Left colon (tissue), 2 donors: ENCODE measurements at places on chromosomes 7 and 10. TPM values are rescaled to one million over a fixed set of nuclear protein-coding genes. Genes with fewer than 3 reads are reported as not detected.

The ADGRA1 gene
- not detected for total RNA-seq

The ETV1 gene
- 2.8 TPM for total RNA-seq

The FFAR4 gene
- total RNA-seq = 44.4 TPM

The TAS2R5 gene
- total RNA-seq = 1.0 TPM

The EPHB6 gene
- total RNA-seq = 1.2 TPM

The ZNF804B gene
- total RNA-seq = not detected

GRCh38 chr7:34928052-34928451, 109.2 kb downstream of the DPY19L1 start:
- no peak for DNase-seq

DNA sequence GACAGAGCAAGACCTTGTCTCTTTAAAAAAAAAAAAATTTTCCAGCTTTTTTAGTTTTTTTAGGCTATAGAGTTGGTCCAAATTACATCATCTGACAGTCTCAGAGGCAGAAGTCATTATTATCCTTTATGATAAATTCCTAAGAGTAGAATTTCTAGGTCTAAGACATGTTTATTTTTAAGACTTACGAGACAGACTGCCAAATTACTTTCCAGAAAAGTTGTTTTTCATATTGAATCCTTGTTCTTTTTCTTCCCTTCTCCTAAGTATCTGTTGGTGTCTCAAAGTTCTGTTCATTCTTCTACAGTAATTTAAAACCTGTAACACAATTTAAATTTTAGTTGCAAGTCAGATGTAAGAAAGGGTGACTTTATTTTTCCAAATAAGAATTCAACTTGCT, 421.4 kb downstream of the GALNT17 start:
- DNase-seq = no peak

- no peak for DNase-seq
These were observed 9.3 kb upstream of the NRBF2 start for GRCh38 chr10:63123727-63124362.

DNA sequence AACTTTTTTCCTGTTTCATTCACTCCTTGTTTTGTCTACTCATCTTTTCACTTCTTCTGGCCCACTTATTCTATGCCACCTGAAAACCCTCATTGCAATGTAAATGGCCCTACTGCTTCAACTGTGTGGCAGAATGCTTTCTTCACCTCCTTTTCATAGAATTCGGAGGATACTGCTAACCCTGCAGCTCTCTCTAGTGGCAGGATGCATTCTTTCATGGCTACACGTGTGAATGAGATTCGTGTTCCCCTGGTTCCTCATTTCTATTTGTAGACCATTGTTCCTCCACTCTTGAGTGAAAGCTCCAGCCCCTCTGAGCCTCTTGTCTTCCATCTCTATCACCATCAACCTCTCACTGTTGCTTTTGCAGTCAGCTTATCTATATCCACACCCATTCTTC, 20.9 kb upstream of the CYP26C1 start:
- DNase-seq = no peak

GRCh38 chr7:93015101-93015778, 102.5 kb downstream of the SAMD9 start:
- DNase-seq = no peak

DNA sequence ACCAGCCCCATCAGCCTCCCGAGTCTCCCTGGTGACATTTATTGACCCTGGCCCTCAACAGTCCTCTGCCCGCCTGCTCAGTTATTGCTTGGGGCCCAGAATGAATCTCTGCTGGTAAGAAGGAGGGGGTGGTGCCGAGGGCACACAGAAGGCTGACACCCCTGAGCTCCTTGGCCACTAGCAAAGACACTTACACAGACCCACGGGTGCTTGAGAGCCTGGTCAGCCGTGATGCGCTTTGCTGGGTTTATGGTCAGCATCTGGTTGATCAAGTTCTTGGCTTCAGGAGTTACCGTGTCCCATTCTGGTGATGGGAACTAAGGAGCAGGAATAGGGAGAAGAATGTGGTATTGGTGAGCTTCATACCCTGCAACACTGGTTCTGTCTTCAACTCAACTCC, 27.3 kb downstream of the CAMK2G start:
- no peak for DNase-seq

DNA sequence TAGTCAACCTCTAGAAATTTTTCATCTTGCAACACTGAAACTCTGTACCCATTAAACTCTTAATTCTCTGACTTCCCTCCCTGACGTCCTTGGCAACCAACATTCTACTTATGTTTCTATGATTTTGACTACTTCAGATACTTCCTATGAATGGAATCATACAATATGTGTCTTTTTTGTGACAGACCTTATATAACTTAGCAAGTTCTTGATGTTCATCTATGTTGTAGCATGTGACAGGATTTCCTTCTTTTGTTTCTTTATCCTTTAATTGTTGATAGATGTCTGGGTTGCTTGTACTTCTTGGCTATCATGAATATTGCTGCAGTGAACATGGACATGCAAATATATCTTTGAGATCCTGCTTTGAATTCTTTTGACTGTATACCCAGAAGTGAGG, 240.8 kb downstream of the ADK start:
- no peak for DNase-seq

- no peak for DNase-seq
These were observed 62.0 kb downstream of the CCNY start for GRCh38 chr10:35398355-35398754.

GRCh38 chr7:101162551-101163278, 2.7 kb downstream of the VGF start:
- peak; percentile 56 for DNase-seq

- DNase-seq = peak; percentile 28
These were observed 28.1 kb upstream of the RPA3 start for GRCh38 chr7:7746458-7746857.

- DNase-seq = no peak
These were observed 133.6 kb downstream of the CUBN start for GRCh38 chr10:16995867-16996529.

GRCh38 chr10:2019281-2019680, 282.0 kb upstream of the ADARB2 start:
- DNase-seq = no peak

GRCh38 chr7:37198906-37199485, 249.7 kb downstream of the ELMO1 start:
- peak; percentile 59 for DNase-seq

- DNase-seq = no peak
These were observed 56.2 kb downstream of the CRPPA start for GRCh38 chr7:16365177-16365576.

- DNase-seq = no peak
These were observed 79.3 kb downstream of the CSTF2T start for GRCh38 chr10:51620131-51620530.

DNA sequence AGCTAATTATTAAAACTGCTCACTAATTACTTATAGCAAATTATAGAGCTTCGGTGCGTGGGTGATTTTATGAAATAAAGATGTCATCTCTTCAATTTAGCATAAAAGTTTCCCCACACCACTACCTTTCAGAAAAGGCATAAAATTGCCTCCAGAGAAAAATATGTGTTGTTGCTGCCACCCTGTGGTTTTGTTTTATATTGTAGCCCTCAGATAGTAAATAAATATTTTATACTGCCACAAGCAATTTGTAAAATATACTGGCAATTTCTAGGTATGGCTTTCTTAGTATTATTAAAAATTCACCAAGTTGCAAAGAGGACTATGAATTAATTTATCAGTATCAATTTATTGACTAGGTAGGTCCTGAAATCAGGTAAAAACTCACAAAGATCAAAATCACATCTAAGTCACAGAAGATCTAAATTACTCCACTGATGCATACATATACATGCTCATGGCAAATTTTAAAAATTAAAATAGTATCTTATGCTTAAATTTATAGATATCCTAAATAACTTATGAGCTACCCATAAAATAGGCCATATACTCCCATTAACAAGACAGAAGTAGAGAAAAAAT, 26.5 kb downstream of the ASNS start:
- no peak for DNase-seq

- no peak for DNase-seq
These were observed 44.4 kb downstream of the SLC35G1 start for GRCh38 chr10:93938140-93938539.

DNA sequence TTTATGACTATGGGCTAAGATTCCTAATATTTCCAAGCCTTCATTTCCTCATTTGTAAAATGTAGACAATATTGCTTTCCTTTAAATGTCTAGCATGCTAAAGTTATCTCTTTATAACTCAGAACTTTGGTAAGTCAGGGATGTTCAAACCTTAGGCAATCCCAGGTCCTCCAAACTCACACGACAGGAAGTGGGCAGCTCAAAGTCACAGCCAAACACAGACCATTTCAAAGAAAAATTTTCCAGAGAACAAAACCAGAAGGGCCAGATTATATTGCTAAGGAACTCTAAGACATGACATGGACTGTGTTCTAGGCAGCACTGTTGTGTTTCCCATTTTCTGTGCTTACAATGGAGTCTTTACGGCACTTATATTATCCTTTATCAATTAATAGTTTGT, 87.8 kb upstream of the DYNC1I1 start:
- DNase-seq = no peak

- DNase-seq = no peak
These were observed 87.8 kb upstream of the LRRTM3 start for GRCh38 chr10:66837990-66838389.

DNA sequence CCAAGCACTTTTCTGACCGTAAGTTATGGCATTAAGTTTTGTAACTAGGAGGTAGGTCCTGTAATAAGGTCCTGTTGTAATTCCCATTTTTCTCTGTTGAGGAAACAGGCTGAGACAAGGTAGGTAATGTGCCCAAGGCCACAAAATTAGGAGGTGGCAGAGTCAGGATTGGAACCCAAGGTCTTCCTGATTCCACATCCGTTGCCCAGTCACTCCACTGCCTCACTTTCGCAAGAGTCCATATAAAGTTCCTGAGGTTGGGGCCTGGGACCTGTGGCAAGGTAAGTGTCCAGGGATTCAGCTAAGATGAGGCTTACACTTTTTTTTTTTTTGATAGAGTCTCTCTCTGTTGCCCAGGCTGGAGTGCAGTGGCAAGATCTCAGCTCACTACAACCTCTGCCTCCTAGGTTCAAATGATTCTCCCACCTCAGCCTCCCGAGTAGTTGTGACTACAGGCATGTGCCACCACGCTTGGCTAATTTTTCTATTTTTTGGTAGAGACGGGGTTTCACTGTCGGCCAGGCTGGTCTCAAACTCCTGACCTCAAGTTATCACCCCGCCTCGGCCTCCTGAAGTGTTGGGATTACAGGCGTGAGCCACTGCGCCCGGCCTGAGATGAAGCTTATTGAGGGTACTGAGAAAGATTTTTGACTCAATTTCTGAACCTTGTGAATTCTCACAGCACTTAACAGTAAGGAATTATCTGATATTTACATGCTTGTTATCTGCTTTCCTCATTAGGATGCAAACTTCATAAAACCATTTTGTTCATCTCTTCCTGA, 20.3 kb upstream of the GNA12 start:
- DNase-seq = no peak

GRCh38 chr7:108293149-108293612, 163.0 kb upstream of the LAMB4 start:
- no peak for DNase-seq

DNA sequence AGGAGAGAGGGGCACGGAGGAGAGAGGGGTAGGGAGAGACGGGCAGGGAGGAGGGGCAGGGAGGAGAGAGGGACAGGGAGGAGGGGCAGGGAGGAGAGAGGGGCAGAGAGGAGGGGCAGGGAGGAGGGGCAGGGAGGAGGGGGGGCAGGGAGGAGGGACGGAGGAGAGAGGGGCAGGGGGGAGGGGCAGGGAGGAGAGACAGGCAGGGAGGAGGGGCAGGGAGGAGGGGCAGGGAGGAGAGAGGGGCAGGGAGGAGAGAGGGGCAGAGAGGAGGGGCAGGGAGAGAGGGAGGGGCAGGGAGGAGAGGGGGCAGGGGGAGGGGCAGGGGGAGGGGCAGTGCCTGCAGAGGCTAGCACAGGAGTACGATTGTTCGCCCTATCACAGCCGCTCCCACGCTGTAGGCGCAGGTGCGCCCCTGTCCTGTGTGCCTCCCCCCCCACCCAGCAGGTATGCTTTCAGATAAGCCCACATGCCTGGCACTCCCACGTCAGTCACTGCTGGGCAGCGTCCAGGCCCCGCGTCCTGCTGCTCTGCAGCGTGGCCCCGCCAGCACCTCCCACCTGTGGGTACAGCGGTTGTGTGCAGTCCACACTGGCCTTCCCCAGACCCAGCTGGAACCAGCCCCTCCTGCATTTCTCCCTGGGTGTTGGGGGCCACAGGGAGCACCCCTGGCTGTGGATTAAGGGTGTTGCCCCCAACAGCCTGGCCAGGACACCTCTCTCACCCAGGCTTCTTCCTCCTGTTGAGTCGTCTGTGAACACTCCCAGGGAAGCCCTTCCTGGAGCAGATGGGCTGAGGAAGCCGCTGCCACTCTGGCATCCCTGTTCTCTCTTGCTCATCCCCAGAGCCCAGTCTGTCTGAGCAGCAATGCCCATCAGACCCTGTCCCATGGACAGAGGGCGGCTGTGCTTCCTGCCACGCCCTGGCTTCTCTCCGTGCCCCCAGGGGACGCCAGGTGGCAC, 10.8 kb downstream of the NKX6-2 start:
- DNase-seq = peak; percentile 57

DNA sequence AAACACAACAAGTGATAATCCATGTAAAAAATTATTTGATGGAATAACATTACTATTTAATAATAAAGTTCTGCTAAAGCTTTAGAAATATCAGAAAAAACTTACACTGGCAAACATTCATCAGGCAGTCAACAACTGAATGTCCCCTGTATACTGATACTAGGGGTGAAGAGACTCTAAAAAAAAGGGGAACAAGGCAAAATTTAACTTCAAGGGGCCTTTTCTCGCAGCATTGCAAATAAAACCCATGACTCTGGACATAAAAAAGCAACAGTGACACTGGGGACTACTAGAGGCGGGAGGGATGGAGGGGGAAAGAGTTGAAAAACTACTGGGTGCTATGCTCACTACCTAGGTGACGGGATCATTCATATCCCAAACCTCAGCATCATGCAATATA, 5.8 kb upstream of the IFRD1 start:
- no peak for DNase-seq

- DNase-seq = no peak
These were observed 767.7 kb downstream of the TYW1 start for GRCh38 chr7:67764289-67764688.

GRCh38 chr10:35608328-35608672, 3.2 kb downstream of the GJD4 start:
- DNase-seq = no peak
